ENCODE measurements at places on chromosomes 1 and 21.
A peak's percentile ranks its signal among the peaks of the same experiment; 100 is the strongest.

- no peak for DNase-seq
Observed at GRCh38 chr1:117011334-117011733, 9.8 kb downstream of the CD101 start.

DNA sequence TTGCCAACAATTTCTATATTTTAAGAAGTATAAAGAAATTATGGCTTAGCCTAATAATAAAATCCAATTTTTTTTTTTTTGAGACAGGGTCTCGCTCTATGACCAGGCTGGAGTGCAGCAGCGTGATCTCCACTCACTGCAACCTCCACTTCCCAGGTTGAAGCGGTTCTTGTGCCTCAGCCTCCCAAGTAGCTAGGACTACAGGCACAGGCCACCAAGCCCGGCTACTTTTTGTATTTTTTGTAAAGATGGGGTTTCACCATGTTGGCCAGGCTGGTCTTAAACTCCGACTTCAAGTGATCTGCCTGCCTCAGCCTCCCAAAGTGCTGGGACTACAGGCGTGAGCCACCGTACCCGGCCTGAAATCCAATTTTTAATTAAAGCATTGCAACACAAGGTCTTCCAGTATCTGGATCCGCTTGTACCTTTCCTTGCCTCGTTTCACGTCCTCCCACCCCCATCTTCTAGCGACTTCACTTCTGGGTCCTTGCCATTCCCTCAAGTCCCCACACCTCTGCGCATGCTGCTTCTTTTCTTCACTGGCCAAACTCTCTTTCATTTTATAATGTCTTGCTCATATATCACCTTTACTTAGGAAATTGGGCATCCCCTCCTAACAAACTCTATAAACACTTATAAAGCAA lies 2.3 kb downstream of the FUBP1 start:
- DNase-seq, result no peak

GRCh38 chr1:201949491-201949890 lies 3.1 kb upstream of the LMOD1 start:
- DNase-seq, result no peak

DNA sequence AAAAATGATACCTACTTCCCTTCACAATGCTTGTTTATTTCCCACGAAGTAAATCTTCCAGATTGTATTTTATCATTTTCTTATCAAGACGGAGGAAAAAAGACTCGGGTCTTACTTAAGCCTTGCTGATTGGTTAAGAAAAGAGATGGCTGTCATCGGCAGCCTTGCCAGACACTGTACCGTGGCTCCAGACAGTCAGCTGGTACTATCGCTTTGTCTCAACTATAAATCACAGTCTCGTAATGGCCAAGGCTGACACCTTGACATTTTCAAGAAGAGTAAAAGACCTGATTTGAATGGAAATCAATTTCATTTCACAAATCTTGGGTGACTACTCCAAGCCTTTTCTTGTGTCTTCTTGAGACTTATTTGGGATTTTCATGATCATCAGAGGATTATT lies 868.0 kb downstream of the USP25 start:
- no peak for DNase-seq

GRCh38 chr21:16308269-16308668 lies 578.5 kb downstream of the USP25 start:
- DNase-seq, result no peak

DNA sequence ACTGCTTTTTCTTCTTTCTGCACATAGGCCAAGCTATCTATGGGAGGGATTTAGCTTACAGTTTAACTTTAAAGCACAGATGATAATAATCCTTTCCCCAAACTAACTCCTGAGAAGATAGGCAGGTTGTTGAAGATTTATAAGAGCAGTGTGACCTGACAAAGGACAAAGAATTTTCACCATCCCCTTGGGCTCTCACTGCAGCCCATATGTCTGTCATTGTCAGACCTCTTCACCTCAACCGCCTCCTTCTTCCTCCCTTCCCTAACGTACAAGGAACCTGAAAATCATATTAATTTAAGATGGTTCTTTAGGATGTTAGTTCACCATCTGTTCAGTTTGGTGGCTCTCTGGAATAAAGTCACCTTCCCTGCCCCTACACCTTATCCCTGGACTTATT lies 5.0 kb downstream of the RNU1-2 start:
- DNase-seq, result no peak

DNA sequence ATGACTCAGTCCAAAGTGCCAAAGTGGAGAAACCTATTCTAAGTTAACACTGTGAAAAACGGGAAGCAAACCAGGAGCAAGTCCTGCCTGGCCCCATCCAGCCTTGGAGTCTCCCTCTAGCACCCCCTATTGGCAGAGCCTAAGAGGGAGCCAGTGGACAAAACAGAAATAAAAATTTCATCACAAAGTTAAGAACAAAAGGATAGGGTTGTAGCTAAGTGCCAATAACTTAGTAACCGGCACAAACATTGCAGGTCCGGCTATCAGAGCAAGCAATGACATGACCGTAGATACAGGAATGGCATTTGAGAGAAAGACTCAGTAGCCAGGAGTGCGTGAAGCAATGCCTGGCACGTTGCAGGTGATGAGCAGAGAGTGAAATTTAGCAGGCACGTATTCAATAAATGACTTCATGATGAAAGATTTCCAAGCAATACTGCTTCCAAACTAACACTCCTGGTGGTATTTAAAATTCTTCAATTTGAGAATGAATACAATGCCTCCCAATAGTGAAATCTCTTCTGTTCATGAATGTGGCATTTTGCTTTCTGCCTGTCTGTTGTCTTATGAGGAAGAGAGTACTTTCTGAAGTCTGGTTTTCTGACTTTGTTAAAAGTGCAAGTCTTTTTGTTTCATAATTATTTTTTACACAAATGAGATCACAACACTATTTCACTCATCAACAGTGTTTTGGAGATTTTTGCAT lies 391.0 kb downstream of the OMA1 start:
- no peak for DNase-seq

GRCh38 chr21:15841856-15842564 lies 112.2 kb downstream of the USP25 start:
- DNase-seq, result no peak

DNA sequence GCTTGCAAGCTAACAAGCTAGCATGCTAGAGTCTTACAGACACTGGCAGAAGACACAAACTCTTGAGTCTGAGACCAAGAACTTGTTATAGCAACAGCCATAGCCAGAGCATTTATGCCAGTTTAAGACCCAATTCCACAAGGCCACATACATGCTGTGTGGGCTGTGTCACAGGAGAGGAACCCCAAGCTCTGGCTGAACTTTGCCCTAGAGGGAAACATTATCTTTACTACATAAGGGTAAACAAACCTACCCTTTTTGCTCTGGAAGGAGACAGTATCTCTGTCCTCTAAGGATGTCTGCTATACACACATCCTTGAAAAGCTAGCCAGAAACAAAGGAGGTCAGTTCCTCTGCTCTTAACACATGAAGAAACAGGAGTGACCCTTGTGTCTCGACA lies 70.3 kb downstream of the HSF2BP start:
- no peak for DNase-seq

GRCh38 chr1:113036639-113037321 lies 36.2 kb upstream of the LRIG2 start:
- DNase-seq, result no peak

GRCh38 chr1:206470692-206471414 lies 577 bp downstream of the IKBKE start:
- DNase-seq, result no peak

GRCh38 chr1:243354511-243355153 lies 98.8 kb downstream of the SDCCAG8 start:
- DNase-seq, result no peak

DNA sequence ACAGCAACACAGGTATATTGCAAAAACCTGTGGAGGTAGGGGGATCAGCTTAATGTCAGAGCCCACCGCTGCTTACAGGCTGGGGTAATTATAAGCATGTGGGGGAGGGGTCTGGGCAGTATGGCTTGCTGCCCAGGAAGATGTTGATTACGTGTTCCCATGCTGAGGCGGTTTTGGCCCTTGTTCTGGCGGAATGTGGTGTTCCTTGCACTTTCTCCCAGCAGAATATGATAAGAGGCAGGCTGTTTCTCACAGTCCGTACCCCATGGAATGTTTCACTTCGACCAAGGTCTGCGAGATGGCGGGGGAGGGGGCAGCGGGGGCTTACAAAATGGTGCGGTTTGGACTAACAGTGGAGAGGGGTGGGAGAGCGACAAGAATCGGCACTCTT lies 9.8 kb upstream of the HPCAL4 start:
- DNase-seq, result no peak

DNA sequence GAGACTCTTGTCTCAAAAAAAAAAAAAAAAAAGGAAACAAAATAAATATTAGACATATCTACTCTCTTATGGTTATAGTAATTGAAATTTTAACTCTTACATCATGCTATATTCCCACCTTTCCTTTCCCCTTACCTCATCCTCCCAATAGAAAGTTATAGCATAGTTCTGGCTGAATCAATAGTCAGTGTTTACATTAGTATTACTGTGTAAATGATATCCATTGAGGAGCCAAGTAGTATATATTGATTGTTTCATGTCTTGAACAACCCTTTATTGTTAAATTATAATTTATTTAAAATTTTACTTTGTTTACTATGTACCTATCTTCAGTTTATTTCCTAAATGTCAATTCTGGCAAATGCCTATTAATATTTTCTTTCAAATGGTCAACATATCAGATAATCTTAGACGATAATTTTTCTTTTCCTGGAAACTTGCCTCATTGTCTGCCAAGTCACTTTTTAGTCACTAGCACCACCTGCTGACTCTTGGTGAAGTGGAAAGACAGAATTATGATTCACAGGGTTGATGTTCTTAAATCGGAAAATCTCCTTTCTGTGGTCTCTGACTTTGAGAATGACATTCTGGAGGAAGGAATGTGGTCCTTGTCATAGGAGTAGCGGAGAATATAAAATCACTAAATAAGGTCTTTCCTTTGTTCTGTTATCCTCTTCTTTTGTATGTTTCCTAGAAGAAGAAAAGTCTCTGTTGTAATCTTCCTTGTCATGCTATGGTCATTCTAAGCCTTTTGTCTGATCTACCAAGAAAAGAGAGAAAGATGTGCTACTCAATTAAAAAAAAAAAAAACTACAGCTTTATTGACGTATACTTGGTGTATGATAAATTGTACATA lies 8.6 kb downstream of the HJV start:
- peak; percentile 72 for DNase-seq

GRCh38 chr1:235779770-235780169 lies 86.9 kb downstream of the LYST start:
- DNase-seq, result no peak

DNA sequence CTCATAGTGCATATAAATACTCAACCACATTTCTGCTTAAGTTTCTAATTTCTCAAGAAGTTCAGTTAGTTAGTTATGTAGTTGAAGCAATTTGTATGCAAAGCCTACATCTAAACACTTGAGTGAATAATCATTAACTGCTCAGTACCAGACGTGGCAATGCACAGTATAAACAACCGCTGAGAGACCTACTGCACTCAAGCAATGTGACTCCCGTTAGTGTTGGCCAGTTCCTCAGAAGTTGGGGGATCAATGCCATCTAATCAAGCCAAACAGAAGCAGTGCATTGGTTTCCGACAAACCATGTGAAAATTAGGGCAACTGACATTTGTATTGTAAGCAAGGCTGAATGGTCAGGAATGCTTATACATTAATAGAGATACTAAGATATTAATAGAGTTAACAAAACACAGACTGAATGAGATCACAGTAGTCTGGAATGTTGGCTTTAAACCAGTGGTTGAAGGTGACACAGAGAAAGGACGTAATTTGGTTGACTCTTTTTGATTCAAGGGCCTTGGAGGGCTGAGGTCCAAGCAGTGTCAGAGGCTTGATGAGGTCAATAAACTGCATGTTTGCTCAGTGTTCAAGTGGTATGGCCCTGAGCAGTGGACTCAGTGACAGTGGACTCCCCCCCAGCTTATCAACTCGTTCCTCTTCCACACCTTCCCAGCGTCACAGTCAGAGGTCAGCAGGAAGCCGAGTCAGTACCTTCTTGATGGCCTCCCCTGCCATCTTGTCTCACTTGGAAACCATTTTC lies 255.5 kb downstream of the CTH start:
- DNase-seq, result no peak

GRCh38 chr1:247375747-247376146 lies 40.2 kb upstream of the NLRP3 start:
- no peak for DNase-seq

DNA sequence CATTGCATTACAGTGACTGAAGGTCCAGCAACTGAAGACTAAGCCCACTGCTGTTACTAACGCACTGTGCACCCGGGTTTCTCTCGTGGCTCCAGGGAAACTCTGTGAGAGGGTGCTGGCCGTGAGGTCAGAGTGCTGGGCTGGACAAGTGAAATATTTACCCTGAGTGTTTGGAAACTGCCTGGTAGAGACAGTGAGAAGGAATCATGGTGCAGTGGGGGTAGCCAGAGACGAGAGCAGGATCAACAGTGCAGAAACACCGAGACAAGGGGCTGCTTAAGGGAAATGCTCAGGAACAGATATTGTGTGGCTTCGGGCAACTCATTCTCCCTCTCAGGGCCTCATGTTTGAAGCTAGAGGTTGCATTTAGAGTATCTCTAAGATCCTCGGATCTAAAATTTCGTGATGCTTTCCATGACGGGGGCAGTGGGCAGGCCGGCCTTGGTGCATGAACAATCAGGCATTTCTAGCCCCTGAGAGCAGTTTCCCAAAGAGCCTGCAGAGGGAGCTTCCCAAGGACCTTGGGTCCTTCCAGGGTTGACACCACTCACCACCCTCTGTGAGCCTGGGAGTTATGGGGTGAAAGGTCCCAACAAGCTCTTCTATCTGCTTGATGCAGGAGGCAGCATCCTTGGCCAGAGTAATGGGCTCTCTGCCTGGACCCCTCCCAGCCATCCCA lies 9.7 kb downstream of the CD2 start:
- DNase-seq, result no peak

- no peak for DNase-seq
Observed at GRCh38 chr1:163273766-163274441, 47.9 kb upstream of the NUF2 start.

- no peak for DNase-seq
Observed at GRCh38 chr1:26518355-26518754, 11.2 kb upstream of the RPS6KA1 start.

GRCh38 chr1:93353286-93353685 lies 7.6 kb downstream of the DR1 start:
- no peak for DNase-seq
